ENCODE measurements at places on chromosomes 16 and 17. TPM values are rescaled to one million over a fixed set of nuclear protein-coding genes. Genes with fewer than 3 reads are reported as not detected.

- DNase-seq: peak; percentile 93
Observed at GRCh38 chr17:40331743-40332641, 23.0 kb downstream of the RARA start.

GRCh38 chr17:82923366-82924113 lies 83.7 kb upstream of the ZNF750 start:
- DNase-seq: no peak

DNA sequence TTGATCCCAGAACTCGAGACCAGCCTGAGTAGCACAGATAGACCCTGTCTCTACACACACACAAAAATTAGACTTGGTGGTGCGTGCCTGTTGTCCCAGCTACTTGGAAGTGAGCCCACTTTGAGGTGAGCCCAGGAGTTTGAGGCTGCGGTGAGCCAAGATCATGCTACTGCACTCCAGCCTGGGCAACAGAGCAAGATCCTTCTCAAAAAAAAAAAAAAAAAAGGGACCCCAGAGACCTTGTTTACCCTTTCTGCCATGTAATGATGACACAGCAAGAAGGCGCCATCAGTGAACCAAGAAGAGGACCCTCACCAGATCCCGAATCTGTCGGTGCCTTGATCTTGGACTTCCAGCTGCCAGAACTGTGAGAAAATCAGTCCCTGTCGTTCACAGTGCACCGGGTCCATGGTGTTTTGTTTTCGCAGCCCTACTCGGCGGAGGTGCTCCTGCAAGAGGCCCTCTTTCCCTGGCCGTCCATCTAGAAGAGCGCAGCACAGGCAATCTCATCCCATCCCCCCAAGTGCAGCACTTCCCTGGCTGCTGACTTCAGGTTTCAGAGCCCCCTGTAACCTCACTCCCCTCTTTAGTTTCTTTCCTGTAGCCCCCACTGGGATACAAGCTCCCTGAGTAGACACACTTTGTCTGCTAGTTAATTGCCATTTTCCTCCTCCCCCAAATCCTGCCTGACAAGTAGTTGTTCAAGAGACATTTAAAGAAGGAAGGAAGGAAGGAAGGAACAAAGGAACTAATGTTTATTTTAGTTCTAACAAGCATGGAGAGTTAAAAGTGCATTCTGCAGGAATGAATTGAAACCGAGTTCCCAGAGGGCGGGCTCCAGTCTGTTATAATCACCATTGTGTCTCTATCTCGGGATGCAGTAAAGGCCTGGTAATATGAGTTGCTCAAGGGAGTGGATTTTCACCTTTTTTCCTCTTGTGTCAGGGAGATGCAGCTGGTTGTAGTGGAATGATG lies 115.3 kb downstream of the SNX29 start:
- no peak for DNase-seq

The KRT20 gene
- not detected for total RNA-seq

The ERN1 gene
- total RNA-seq: 11.6 TPM

DNA sequence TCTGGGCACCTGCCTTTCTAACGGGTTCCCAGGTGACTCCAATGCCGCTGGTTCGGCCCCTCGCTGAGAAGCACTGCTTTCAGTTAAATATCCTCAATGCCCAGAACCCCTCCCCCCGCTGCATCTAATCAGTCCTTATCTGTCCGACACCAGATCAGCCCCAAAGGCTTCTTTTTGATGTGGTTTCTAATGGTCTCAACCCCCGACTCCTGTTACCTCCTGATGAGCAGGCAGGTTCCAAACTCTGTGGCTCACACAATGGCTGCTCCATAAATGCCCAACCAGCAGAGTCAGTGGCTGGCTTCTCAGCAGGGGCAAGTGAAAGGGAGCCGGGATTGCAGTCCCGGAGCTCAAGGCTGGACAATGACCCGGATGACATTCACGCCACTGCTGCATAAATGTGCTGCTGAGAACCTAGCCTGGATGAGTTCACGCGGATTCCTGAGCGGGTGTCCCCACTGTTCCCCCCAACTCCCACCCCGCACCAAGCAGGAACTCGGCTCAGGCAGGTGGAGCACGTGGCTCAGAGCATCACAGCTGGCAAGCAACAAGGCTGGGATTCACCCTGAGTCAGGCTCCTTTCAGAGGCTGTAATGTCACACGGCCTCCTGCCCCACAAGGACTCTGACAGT lies 1.0 kb upstream of the SLC38A8 start:
- DNase-seq: no peak

The ZNF821 gene
- total RNA-seq: 7.3 TPM

Data from fibroblast of the aortic adventitia (primary cell).